ENCODE measurements at places on chromosomes 1 and 21.

DNA sequence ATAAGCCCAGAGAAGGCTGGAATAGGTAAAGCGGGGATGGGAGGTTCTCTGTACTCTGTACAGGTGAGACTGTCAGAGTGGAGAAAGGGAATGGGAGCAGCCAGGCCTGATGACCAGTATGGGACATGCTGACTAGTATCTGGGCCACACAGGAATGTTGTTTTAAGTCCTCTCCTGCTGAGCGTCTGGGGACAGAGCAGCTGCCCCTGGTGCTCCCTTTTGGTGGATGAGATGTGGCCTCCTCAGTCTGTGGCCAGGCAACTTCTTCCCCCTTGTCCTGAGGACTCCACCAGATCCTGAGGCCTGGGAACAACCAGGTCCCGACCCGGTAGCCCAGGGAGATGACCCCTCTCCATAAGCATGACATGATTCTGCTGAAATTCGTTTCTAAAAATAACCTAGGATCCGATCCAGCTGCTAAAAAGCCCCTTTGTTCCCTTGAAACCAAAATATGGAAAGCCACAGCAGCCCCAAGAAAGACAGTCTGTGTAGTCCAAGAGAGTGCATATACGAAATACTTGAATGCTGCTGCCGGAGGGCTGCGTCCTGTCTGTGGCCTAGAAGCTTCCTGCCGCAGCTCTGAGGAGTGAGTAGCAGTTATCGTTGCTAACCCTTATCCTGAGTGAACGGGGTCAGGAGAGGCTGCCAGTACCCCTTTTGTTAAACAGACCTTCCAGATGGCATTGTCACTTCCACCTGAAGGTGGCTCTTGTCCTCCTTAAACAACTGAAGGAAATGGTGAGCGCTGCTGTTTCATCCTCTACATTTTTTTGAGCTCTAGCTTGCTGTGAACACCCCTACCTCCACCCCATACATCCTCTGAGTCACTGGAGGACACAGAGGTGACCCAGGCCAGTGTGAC, 47.1 kb downstream of the ATP2B4 start:
- peak; percentile 32 for DNase-seq

GRCh38 chr1:165444897-165445370, at the start of gene RXRG:
Gene RXRG, minus strand, starts transcription at chr1:165445126. Its CDS starts 233 bp downstream, at chr1:165444893.
- peak; percentile 13 for DNase-seq

- DNase-seq: no peak
These were observed 24.2 kb upstream of the ZNF648 start for GRCh38 chr1:182085726-182086125.

DNA sequence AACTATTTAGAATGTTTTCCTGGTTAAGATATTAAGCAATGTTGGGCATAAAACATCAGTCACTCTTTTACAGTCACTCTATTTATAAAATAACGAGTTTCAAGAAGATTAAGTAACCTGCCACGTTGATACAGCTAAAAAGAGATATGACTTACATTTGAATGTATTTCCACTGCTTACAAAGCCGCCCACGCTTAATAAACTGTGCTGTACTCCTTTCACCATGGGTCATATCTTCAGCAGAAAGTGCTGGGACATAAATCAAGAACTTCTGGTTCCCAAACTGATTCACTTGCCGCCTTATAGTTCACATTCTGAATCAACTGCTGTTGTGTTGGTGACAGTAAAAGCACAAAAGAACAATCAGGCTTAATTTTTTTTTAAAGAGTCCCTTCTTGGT, 666.7 kb downstream of the NCAM2 start:
- DNase-seq: no peak

DNA sequence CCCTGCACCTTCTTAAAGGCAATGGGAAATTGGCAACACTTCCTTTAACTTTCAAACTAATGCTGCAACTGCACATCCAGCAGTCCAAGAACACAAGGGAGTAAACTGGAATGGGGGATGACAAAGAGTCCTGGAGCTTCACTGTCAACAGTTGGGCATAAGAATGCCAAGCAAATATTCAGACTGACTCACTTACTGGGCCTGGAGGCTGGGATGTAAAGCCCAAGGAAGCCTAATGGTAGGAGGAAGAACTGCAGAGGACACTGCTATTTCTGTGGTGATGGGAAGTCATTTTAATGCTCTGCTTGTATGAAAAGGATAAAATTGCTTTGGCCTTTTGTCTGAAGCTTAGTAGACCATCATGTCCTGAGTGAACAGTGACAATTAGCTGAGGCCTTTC, 15.7 kb upstream of the DMRTA2 start:
- DNase-seq: no peak

GRCh38 chr1:15508700-15509487, 15.1 kb downstream of the CASP9 start:
- DNase-seq: no peak

- no peak for DNase-seq
These were observed 365.5 kb downstream of the PRDM2 start for GRCh38 chr1:14065486-14065885.
